ENCODE measurements at places on chromosomes 12 and 14.

DNA sequence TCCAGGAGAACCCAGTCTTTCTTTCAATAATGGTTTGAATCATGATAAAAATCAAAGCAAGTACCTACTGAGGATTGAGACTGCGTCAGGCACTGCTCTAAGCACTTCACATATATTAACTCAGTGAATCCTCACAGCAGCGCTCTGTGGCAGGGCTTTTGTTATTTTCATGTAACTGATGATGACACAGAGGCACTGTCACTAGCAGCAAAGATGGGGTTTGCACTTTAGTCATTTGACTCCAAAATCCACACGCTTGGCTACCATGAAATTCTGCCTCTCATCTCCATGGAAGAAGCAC lies 98.8 kb upstream of the GSC start:
- DNase-seq = no peak

GRCh38 chr14:24177891-24178290 lies 6.0 kb downstream of the REC8 start:
- DNase-seq = no peak

- DNase-seq = no peak
These were observed 98.4 kb upstream of the TBX5 start for GRCh38 chr12:114504311-114504710.

DNA sequence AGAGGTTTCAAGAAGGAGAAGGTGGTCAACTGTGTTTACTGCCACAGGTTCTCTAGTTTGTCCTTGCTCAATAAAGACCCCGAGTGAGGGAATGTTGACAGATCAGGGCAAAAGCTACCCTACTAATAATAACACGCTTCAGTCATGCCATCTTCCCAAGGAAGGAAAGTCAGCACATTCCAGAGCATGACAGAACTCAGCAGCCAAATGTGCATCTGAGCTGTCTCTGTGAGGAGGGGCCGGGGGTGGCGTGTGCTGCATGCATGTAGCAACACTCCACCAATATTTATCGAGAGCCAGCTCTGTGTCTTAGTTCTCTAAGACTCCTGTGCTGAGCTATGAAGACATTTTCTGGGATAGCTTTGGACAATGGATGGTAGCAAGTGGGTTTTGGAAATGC lies 260.4 kb downstream of the DPF3 start:
- DNase-seq = no peak

DNA sequence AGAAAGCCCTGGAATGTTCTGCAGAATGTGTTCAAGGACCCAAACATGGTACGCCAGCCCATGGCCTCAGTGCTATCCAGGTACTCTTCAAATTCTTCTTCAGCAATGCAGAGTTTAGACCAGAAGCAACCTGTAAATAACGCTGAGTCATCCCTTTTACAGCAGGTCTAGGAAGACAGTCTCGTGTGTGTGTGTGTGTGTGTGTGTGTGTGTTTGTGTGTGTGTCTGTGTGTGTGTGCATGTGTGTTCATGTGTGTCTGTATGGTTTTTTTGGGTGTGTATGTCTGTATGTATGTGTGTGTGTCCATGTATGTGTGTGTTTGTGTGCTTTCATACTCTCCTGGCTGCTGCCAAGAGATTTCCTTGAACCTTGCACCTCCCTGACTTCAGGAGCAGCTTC lies 60.1 kb upstream of the RFX4 start:
- DNase-seq = no peak

DNA sequence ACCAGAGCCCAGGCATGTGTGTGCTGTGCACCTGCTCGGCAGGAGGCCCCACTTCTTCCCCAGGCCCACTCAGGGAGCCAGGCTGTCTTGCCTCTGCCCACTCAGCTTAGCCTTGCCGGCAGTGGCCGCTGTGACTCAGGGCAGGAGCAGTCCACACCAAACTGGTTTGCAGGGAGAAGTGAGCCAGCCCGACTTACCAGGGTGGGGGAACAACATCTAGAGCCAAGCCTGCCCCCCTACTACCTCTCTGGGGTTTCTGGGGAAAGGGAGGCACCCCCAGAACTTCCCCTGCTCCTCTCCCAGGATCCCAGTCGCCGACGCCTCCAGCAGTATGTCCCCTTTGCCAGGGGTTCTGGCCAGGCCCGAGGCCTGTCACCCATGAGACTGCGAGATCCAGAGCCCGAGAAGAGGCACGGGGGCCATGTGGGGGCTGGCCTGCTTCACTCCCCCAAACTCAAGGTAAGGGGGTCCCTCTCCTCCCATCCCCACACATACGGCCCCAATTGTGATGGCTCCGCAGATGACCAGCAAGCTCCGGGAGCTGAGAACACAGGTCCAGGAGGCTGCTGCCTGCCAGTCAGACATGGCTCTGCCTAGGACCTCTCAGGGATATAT lies 3.0 kb downstream of the PLEKHG6 start:
- no peak for DNase-seq

Data from NCI-H2171 treated with DMSO at 0.1 percent for 48 hours (cell line).